Karpas-422 (cell line): ENCODE measurements at places on chromosomes 12 and 14. TPM values are rescaled to one million over a fixed set of nuclear protein-coding genes. Genes with fewer than 3 reads are reported as not detected.

GRCh38 chr12:99476956-99477355 lies 170.6 kb upstream of the GARIN6 start:
- DNase-seq, result no peak

DNA sequence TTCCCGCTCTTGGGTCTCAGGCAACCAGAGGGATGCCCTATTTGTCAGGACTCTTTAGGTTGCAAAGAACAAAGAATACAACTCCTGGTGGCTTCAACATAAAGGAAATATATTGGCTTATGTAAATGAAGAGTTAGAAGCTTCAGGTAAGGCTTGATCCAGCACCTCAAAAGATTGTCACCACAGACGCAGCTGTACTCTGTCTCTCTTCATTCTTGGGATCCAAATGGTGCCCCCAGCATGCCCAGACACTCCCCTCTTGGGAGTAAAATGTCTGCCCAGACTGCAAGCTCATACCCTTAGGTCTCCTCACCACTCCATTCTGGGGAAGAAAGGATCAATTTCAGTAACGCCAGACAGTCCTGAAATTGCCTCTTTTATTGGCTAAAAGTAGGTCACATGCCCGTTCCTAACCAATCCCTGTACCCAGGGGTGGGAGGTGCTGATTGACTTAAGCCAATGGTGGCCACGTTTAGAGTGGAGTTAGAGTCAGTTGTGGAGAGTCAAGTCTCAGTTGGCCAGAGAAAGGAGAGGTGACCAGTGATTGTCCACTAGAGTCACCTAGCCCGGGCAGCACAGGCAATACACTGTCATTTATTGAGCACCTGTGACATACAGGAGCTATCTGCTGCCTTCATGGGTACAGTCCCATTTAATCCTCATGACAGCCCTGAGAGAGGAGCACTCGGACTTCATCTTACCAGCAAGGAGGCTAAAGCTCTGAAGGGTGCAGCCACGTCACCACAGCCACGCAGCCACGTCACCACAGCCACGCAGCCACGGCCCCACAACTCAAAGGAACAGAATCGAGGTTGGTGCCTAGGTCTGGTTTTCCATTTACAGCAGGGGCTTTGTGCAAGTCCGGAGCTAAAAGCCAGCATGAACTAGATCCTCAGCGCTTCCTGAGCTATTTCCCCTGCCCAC lies 19.7 kb upstream of the BEGAIN start:
- no peak for DNase-seq

DNA sequence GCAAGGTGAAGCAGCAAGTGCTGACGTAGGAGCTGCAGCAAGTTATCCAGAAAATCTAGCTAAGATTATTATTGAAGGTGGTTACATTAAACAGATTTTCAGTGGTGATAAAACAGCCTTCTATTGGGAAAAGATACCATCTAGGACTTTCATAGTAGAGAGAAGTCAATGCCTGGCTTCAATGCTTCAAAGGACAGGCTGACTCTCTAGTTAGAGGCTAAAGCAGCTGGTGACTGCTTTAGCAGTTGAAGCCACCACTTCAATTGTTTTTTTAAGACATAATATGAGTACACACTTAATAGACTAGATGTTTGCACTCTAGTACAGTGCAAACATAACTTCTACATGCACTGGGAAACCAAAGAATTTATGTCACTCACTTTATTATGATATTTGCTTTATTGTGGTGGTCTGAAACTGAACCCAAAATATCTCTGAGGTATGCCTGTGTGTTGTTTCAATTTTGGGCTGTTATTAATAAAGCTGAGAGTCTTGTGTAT lies 1026.9 kb upstream of the FOXG1 start:
- no peak for DNase-seq

- DNase-seq, result no peak
Observed at GRCh38 chr14:93033084-93033982, 82.4 kb downstream of the ITPK1 start.

The MANSC4 gene
- not detected in 2 replicates for total RNA-seq
